Thyroid gland (tissue), 4 donors: ENCODE measurements at places on chromosomes 12 and 14. TPM values are rescaled to one million over a fixed set of nuclear protein-coding genes. Genes with fewer than 3 reads are reported as not detected.

GRCh38 chr14:61646366-61647116 lies 48.8 kb upstream of the HIF1A start:
- H3K27me3 ChIP-seq = no peaks in the 10 kb centered on the region
- DNase-seq = no peak
- no peak overlapping the region for H3K27ac ChIP-seq
- H3K36me3 ChIP-seq = no peaks in the 10 kb centered on the region
- no peaks in the 10 kb centered on the region for H3K4me1 ChIP-seq

GRCh38 chr12:65280306-65280705 lies 1.8 kb downstream of the MSRB3 start:
- H3K36me3 ChIP-seq = no peaks in the 10 kb centered on the region
- no peak overlapping the region for H3K4me3 ChIP-seq
- no peaks in the 10 kb centered on the region for H3K27me3 ChIP-seq
- DNase-seq = no peak
- no peak overlapping the region for H3K27ac ChIP-seq

GRCh38 chr14:61537563-61538463 lies 157.5 kb upstream of the HIF1A start:
- peaks cover 33% of the 10 kb centered on the region for H3K4me1 ChIP-seq
- peak overlapping the region; percentile 93 for H3K27ac ChIP-seq
- H3K36me3 ChIP-seq = no peaks in the 10 kb centered on the region
- H3K27me3 ChIP-seq = no peaks in the 10 kb centered on the region

The TEX22 gene
- 0.33 TPM for total RNA-seq

The NANOG gene
- total RNA-seq = under 0.01 TPM
